Heart right ventricle (tissue), 16 donors: ENCODE measurements at places on chromosomes 7 and 10.

GRCh38 chr7:75995052-75995471 is 667 bp upstream of the TMEM120A start:
- DNase-seq = no peak

DNA sequence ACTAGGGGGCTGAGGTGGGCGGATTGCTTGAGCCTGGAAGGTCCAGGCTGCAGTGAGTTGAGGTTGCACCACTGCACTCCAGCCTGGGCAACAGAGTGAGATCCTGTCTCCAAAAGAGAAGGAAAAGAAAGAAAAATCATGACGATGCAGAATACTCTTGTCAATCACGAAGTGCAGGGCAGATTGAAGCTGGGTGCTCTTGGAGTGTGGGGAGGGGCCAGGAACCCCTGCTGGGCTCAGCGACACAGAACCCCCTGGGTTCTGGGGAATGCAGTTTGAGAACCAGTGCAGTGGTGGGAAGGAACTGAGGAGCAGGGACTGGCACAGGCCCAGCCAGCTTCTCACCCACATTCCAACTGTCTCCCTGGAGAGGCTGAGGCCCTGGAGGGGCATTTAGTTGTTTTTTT is 10.8 kb upstream of the INTS1 start:
- no peak for DNase-seq

DNA sequence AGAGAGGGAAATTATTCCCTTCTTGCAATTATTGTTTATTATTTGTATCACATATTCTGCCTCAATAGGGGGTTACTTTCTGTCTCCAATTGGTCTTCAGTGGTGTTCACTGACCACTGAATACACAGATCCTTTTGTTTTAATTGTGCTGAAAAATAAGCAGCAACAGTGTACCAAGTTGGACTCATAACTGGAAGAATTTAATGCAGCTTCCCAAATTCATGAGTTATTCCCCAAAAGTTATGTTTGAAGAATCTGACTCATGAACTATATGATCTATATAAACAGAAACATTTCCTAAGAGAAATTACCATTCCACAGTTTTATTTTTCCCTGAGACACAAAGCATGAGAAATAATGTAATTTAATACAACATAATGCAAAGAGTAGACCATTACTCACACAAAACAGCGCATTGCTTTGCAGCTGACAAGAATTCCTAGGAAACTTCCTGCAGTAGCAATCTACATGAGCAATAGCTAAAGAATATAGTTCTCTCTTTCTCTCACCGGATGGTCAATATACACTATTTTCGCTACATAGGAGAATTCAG is 479.2 kb downstream of the HTR7 start:
- no peak for DNase-seq

GRCh38 chr10:6530966-6531365 is 49.1 kb downstream of the PRKCQ start:
- DNase-seq = no peak

- no peak for DNase-seq
Observed at GRCh38 chr10:62153191-62153590, 115.5 kb downstream of the RTKN2 start.

GRCh38 chr7:124764847-124765400 is 668 bp downstream of the GPR37 start:
- no peak for DNase-seq

GRCh38 chr10:10020945-10021344 is 996.7 kb upstream of the CELF2 start:
- DNase-seq = no peak
